ENCODE measurements at places on chromosomes 4 and X.

DNA sequence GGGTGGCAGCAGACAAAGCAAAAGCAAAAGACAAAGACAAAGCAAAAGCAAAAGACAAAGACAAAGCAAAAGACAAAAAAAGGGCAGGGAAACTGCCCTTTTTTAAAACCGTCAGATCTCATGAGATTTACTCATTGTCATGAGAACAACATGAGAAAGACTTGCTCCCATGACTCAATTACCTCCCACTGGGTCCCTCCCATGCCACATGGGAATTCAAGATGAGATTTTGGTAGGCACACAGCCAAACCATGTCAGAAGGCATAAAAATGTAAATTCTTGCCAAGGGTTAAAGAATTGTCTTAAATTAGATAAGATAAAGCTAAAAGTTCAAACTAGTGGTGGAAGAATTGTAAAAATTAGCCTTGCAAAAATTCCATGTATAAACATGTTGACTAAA, 419.7 kb downstream of the TRAM1L1 start:
- DNase-seq: no peak

DNA sequence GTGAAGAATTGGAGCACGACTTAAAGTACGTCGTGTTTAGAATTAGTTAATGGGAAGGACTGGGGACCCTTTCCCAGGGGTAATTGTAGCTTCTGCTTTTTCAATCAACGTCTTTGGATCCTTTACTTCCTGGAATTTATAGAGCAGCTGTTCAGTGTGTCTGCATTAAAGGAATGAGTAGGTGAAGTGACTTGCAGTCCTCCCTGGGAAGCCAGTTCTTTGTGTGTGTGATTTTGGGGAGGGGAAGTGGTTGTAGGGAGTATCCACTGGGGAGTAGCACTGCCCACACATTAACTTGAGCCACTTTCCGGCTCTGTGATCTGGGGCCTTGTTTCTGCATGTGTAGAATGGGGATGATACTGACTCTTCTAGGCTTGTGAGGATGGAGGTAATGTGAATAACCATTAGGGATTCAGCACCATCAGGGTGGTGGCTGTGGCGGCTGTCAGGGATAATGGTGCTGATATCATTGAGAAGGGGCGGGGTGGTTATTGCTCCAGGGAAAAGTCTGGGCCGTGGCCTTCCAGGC, 54.7 kb downstream of the TMEM131L start:
- DNase-seq: no peak

DNA sequence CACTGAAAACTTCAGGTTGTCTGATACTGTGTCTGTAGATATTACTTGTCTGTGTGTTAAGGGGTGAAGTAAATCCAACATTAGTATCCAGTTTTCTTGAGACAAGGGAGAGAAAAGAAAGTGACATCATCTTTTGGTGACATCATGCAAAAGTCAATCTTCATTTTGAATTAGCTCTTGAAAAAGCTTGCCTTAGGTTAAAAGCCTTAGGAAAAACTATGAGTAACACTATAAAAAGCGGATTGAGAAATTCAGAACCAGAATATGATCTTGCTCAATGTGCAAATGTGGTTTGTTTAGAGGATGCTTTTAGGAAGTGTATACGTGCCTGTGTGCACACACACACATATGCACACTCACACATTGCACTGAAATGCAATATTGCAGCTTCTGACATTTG, 345.8 kb upstream of the CASK start:
- no peak for DNase-seq

DNA sequence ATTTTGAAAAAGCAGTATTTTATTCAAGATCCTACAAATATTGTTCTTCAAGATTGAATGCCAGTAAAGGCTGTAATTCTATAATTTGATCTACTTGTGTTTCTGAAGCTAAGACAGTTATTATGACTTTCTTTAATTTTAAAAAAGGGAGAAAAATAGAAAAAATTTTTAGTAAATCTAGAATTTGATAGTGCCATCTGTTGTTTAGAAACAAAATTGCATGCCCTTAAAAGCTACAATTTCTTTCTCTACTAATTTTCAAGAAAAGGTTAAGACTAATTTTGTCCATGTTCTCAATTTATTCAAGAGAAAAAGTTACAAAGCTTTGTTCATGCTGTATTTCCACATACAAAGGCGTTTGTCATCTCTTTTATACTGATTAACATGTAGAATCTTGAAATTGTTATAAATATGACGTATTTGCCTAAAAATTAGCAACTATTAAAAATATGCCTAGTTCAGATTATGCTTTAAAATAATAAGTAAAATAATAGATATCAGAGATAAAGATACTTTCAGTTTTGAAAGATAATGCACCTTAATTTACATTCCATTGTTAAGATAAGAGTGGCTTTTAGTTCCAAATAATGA, 25.6 kb upstream of the MMRN1 start:
- peak; percentile 16 for DNase-seq

- no peak for DNase-seq
Measured at GRCh38 chr4:186190581-186191199, 677 bp upstream of the CYP4V2 start.

- DNase-seq: no peak
Measured at GRCh38 chr4:87697272-87697671, 47.2 kb downstream of the DMP1 start.

DNA sequence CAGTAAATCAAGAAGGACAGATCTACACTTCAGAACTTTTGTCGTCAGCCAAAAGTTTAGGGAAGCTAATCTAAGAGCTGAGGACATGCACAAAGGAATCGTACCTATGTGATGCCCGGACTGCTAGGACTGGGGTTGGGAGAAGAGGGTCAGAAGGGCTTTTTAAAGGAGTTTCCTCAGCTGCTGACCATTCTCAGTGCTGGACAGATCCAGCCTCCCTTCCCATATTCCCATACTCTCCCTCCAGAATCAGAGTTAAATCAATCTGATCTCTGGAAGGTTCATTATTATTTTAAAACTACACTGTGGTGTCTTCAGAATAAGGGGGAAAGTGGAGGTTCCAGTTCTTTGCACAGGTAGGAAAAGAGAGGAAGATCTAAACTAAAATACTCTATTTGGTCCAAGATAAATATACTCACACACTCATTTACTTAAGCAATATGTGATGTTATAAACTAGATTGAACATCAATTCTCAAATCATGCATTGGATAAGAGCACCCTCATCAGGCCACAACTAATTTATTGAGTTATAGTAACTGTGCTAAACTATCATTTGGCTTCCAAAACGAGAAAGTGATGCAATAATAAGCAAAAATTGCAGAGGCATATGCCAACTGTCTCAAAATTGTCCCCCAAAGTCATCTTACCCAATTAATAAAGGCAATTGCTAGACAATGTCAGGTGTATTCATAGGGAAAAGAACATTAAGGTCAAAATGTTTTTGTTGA, 124.7 kb downstream of the HNRNPD start:
- no peak for DNase-seq

GRCh38 chr4:184471881-184472613, 2.3 kb downstream of the IRF2 start:
- DNase-seq: no peak

DNA sequence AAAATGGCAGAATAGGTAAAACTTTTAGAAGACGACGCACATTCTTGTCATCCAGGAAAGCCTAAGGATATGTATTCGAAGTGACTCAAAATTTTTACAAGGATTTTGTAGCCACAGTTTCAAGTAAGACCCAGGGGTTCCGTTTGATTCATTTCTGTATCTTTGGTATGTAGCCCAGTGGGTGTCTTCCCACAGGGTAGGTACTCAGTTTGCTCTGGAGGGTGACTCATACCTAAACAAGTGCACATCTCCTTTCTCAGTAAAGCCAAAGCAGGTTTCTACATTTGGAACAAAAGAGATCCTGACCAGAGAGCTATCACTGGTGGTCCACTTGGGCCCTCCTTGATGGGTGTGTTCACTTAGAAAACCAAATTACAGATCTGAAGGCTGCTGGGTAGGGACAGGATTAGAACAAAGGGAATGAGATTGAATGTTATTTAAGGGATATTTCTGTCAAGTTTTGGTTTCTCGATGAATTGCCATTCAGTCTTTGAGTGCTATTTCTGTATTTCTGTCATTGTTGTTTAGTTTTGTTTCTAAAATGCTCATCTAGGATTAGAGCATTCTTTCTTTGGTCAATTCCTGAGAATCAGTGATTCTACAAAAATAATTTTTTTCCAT, 56.1 kb downstream of the PLS3 start:
- no peak for DNase-seq

GRCh38 chrX:107731831-107732502, 43.6 kb downstream of the TSC22D3 start:
- peak; percentile 40 for DNase-seq

DNA sequence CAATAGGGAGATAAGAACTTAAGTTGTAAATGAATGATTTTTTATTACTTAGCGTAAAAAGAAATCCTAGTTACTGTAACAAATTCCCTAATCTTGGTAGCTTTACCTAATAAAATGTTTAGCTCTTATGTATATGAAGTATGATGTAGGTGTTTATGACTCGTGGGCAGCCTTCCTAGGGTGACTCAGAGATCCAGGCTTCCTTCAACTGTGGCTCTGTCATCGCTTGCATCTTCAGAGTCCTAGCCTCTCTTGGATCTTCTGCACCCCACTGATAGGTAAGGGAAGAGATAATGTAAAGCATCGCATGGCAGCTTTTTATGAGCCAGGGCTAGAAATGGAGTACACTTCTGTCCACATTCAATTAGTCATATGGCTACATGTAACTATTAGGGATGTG, 165.6 kb upstream of the GLRA2 start:
- DNase-seq: no peak

- no peak for DNase-seq
Measured at GRCh38 chr4:72073816-72074215, 42.0 kb downstream of the NPFFR2 start.

DNA sequence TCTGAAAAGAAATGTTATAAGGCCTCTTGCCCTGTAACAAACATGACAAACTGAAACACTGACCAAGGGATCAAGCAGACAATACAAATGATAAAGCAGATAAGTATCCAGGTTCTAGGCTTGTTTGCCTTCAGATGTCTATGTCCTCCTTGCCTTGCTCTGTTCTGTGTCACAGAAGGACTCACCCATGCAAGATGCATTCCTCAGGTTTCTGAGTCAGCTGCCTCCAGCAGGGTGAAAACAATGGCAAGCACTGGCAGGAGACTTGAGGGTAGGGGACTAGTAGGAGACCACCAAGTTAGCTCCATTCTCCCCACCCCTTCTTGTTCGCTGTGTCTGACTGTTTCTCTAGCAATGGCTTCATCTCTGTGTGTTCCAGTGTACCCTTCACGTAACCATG, 76.6 kb upstream of the CXXC4 start:
- DNase-seq: no peak

DNA sequence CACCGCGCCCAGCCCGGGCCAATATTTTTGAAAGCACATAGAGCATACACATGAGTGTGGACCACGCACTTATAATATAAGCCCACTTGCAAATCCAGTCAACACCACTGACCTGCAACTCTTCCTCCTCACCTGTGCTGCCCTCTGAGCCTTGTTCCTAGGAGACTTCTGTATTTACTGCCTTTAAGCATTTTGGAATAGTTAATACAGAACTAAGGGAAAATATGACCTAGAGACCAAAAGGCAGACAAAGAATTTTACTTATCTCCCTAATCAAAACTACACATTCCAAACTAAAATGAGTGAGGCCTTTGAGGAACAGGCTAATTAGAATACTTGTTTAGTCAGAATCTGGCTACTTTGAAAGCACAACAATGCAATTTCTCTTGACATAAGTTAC, 89.1 kb downstream of the RELL1 start:
- no peak for DNase-seq

GRCh38 chrX:96929036-96929435, 45.3 kb downstream of the RPA4 start:
- peak; percentile 75 for DNase-seq

- DNase-seq: no peak
Measured at GRCh38 chr4:173008436-173008835, 160.2 kb upstream of the GALNT7 start.

GRCh38 chr4:144989306-144989705, 108.7 kb downstream of the ANAPC10 start:
- no peak for DNase-seq

DNA sequence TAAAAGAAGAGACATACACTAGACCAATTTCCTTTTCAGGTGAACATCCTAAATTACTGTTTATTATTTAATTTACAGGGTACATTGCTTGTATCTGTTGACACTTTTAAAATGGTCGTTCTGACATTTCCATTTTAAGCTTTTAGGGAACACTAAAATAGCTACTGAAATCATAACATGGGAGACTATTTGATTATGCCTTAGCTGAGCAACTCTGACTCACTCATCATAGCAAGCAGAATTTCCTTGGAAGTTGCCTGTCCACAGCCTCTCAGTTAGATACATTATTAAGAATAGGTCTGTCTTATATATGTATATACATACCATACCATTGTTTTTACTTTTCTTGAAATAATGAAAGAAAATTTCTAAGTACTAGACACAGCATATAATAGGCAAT, 22.0 kb downstream of the GUCY1B1 start:
- DNase-seq: no peak

GRCh38 chr4:1192493-1193205, 20.3 kb upstream of the SPON2 start:
- peak; percentile 72 for DNase-seq

GRCh38 chr4:22348410-22348809, 167.5 kb downstream of the ADGRA3 start:
- no peak for DNase-seq

DNA sequence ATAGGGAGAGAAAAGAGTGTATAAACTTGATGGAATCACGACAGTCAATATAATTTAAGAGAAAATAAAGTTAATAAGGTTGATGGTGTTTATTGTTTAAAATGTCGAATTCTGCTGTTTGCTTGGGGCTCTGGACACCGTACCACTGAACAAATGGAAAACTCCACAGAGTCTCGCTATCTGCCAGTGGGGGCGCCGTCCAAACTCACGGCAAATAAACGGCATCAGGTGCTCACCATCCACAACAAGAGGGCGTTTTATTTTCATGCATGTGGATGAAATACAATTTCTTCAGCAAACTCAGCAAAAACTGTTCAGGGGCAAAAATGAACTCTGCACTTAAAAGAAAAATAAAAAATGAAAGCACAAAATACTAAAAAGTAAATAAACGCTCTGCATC, 46.6 kb upstream of the FAM47C start:
- DNase-seq: no peak

DNA sequence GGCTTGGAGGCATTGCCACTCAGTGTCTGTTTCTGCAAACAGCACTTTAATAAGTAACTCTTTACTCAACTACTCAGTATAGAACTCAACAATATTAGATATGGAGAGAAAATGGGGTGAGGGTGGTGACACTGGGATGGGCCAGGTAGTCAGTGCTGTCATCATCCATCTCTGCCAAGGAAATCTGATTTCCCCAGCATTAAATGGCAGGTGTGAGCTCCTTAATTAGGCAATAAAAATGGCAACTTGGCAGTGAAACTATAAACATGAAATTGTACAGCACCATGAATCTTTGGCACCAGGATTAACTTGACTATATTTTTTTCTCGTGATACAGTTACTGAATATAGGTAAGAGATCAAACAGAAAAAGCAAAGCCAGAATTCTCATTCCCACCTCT, 146.2 kb downstream of the GLRA2 start:
- DNase-seq: no peak

DNA sequence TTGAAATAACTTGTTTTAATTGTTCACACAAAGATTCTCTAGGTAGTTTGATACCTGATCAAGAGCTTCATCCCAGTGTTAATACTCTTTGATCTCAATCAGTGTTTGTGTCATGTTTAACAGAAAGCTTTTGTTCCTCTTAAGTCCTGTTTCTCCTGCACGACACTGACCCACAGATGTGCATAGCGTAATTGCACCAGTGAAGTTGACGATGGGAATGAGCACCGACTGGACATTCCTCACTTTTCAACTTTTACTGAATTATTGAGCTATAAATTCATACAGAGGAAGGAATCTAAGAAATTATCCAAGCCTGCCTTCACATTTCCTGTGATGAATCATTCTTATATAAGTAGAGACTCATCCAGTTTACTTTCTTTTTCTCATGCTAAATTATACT, 878.7 kb upstream of the TENM3 start:
- no peak for DNase-seq

Measured in NCI-H446 (cell line).